ENCODE measurements at places on chromosomes 5 and 9.

- no peak for DNase-seq
Observed at GRCh38 chr5:73300337-73301207, 127.6 kb downstream of the TMEM174 start.

- no peak for DNase-seq
Observed at GRCh38 chr5:54904425-54904824, 81.0 kb downstream of the ESM1 start.

DNA sequence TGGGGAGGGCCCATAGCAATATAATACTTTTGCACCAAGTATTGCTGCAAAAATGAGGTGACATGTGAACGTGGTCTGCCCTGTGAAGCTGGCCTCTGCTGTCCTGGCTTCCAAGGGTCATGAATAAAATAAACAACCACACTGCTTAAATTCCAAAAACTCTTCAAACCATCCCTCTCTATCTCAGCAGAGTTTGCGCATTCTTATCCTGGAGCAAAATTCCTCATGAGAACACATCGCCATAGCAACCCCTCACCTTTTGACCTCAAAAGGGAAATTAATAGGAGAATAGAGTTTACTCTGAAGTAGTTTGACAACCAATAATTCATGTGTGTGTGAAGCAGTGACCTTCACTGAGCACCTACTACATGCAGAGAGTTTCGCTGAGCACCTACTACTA is 342.9 kb downstream of the SPOCK1 start:
- no peak for DNase-seq

- no peak for DNase-seq
Observed at GRCh38 chr9:112080831-112081542, 94.1 kb downstream of the SUSD1 start.

GRCh38 chr5:168443950-168444700 is 42.1 kb upstream of the RARS1 start:
- DNase-seq, result no peak

DNA sequence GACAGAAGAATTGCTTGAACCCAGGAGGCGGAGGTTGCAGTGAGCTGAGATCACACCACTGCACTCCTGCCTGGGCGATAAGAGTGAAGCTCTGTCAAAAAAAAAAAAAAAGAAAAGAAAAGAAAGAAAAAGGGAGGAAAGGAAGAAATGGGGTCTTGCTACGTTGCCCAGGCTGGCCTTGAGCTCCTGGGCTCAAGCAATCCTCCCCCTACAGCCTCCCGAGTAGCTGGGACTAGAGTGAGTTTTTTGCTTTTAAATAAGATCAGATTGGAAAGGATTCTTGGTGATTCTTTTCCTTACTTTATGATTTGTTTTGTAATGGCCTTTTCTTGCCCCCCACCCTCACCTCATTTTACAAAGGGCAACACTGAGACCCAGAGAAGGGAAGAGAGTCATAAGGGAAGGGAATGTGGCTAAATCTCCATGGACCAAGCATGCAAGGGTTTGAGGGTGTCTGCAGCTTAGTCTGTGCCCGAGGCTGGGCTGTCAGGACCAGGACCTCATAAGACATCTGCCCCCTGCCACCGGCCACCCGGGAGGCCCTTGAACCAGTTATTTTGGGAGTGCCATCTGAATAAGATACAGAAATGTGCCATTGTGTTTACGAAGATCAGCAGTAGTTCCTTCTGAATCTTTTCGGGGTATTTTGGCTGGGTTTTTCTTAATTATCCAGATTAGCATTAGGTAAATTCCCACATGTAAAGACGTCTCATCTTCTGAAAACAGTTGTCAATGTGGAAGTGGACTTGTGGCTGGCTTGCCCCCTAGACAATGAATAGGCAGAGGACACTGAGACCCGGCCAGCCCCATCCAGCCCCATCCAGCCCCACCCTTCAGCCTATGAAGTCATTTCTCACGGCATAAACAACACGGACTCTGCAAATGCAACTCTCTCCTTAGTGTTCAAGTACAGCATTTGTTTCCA is 44.5 kb upstream of the GRHPR start:
- no peak for DNase-seq

DNA sequence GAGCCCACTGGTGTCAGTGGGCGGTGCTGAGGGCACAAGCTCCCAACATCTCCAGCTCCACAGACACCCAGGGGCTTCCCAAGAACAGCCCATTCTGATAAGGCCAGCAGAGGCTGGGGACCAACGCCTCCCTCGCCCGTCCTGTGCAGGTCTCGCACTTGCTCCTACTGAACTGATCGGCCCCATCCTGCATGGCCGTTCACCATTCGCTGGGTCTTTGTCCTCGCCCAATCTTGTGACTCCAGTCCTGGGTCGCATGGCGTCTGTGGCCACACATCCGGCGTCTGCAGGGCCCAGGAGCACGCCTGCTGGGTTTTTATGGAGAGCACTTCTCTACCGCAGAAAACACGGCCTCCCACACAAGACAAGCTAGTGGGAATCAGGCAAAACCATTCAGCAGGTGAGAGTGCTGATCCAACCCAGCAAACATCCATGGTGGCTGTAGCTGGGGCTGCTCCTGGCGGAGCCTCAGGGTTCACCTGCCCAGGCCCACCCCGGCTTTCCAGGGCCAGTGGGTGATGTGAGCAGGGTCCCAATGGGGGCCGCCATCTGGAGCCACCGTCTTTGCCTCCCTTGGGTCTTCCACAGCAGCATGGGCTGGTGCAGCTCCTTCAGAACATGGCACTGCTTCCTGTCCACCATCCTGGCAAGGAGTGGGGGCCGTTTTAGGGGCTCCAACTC is 7.4 kb downstream of the LRRC14B start:
- no peak for DNase-seq

All from stimulated activated CD4-positive, alpha-beta T cell treated with anti-CD3 and anti-CD28 coated beads, TNF-alpha, amount 100 ng/mL, for 4 hours (primary cell).